ENCODE measurements at places on chromosomes 2 and 18.
A peak's percentile ranks its signal among the peaks of the same experiment; 100 is the strongest.

- H3K36me3 ChIP-seq, result peaks cover 47% of the 10 kb centered on the region
- H3K4me1 ChIP-seq, result peaks cover 11% of the 10 kb centered on the region
- H3K27me3 ChIP-seq, result peaks cover 4% of the 10 kb centered on the region
- H3K4me3 ChIP-seq, result no peak overlapping the region
These were observed 45.9 kb downstream of the FAM228A start for GRCh38 chr2:24220554-24221291.

DNA sequence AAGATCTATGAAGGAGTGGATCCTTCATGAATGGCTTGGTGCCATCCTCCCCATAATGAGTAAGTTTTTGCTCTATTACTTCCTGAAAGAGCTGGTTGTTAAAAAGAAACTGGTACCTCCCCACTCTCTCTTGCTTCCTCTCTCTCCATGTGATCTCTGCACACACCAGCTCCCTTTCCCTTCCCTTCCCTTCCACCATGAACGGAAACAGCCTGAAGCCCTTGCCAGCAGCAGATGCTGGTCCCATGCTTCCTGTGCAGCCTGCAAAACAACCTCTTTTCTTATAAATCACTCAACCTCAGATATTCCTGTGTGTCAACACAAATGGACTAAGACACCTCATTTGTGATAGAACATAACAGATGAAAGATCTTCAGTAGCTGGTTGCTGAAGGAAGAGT lies 303.5 kb upstream of the ACVR2A start:
- no peak overlapping the region for H3K27ac ChIP-seq
- H3K4me1 ChIP-seq, result no peaks in the 10 kb centered on the region
- DNase-seq, result no peak
- peaks cover 1% of the 10 kb centered on the region for H3K27me3 ChIP-seq

DNA sequence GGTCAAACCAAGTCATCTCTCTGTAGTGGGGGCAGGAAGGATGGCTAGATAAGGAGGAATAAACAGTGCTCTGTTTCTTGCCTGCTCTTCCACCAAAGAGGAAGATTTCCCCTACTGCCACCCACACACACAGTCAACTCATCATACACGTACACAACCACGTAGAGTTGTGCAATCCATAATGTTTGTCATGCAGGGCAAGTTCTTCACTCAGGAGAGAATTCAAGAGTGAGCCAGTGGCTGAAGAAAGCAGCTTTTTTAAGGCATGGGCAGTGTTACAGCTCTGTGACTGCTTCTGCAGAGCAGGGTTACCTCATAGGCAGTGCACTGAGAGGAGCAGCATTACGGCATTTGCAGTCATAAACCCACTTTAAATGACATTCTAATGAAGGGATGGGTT lies 283.0 kb downstream of the RND3 start:
- no peak overlapping the region for H3K4me3 ChIP-seq
- H3K4me1 ChIP-seq, result no peaks in the 10 kb centered on the region
- DNase-seq, result no peak

DNA sequence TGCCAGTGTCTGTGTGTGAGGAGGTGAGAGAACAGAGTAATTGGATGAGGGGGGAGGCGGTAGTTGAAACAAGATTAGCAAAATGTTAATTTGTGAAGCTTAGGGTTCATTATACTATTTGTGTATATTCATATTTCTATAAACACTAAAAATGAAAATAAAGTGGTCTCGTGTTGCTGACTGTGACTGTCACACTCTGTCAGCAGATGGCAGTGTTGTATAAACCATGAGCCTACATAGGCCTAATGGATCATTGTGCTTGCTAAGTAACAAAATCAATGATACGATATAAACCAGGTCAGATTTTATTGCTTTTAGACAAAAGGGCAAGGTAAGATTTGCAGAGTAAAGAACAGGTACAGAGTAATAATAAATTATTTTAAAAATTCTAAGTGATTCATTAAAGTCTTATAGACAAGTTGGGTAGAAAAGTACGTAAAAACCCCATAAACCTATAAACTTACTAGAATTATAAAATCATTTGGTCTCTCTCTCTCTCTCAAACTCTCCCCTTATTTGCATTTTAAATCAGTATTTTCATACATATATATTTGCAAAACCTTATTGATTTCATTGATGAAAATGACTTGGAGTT lies 182.7 kb downstream of the RPIA start:
- H3K27ac ChIP-seq, result no peak overlapping the region
- DNase-seq, result peak; percentile 52
- H3K4me1 ChIP-seq, result peaks cover 7% of the 10 kb centered on the region
- no peak overlapping the region for H3K4me3 ChIP-seq
